Activated CD4-positive, alpha-beta T cell treated with anti-CD3 and anti-CD28 coated beads, Interleukin-10, Interleukin-2, amounts not matched to agents 100 ng/mL and 50 ng/mL, durations not matched to agents 16 hours and 8 hours (primary cell): ENCODE measurements at places on chromosomes 6 and 20.

- peak; percentile 69 for DNase-seq
These were observed 64.3 kb downstream of the MRPL14 start for GRCh38 chr6:44062771-44063560.

DNA sequence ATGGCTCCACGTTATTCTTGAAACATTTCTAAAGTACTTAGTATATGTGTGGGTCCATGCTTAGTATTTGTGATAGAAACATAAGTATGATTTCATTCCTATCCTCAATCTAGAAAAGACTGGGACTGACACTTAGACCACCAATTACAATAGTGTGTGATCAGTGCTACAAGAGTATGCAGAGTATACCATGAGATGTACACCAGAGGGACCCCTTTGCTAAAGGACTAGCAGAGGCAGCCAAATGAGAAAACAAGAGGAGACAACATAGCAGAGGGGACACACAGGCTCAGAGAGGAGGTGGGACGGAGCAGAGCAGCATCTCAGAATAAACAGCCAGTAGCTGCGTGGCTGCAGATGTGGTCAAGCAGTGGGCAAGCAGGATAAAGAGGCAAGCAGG is 21.0 kb downstream of the RMND1 start:
- DNase-seq = no peak

- DNase-seq = no peak
These were observed 79.6 kb downstream of the ADAT2 start for GRCh38 chr6:143370812-143371370.

- no peak for DNase-seq
These were observed 8.6 kb upstream of the LY6G5C start for GRCh38 chr6:31689249-31690110.

- no peak for DNase-seq
These were observed 49.6 kb upstream of the SLC22A1 start for GRCh38 chr6:160071805-160072690.

- peak; percentile 21 for DNase-seq
These were observed 382.5 kb downstream of the EPHA7 start for GRCh38 chr6:93036835-93037234.

GRCh38 chr6:107676042-107676441 is 148.1 kb downstream of the SCML4 start:
- DNase-seq = no peak
